ENCODE measurements at places on chromosomes 16 and 17.
A peak's percentile ranks its signal among the peaks of the same experiment; 100 is the strongest.

DNA sequence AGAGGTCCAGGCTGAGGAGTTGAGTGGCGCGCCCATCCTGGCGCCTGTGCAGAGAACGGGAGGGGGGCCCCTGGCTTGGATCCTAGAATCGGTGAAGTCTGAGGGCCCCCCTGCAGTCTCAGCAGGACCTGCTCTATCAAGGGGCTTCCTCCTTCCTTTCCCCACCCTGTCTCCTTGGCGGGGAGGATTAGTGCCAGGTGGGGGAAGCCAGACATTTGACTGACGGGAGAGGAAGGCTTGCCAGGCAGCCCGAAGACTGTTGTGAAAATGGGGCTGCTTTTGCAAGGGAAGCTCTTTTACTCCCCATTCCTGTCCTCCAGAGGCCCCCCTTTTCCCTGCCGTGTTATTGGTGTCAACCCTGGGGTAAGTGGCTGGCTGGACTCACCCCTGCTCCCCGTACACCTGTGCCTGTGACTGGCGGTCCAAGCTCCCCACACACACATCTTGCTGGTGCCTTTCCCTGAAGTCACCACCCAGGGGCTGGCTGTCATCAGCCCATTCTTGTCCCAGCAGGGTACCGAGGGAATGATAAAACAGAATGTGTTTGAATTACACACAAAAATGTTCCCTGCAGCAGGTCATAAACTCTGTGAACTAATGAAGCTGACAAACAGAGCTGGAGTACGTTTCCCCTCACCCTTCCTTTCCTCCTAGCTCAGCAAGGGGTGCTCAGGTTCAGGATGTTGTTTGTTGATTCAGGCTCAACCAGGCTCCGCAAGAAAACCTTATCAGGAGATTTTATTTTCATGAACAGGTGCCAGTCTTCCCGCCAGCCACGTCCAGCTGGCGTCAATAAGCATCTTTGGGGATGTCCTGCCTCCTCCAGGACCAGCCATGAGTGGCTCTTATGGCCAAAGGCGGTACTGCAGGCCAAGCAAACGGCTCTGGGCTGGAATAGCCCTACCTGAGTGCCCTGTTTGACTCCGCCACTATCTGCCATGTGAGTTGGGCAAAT is 4.4 kb upstream of the ARMC7 start:
- DNase-seq = no peak

DNA sequence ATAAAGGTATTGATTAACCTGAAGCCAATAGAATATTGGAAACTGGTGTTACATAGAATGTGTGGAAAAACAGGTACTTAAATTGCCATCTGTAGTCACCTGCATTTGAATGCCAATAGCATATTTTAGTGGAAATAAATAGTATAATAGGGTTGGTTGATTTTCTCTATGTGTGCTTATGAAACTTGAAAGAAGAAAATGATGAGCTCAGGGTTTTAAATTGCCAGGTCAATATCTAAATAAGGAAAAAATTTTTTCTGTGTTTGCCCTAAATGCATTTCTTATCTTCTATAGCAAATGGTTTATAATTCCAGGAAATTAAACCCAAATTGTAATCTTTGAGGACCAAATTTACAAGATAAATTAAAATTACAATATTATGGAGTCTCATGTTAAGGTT is 626.6 kb downstream of the CDH8 start:
- DNase-seq = no peak

GRCh38 chr17:75723171-75723930 is 2.1 kb downstream of the ITGB4 start:
- no peak for DNase-seq

DNA sequence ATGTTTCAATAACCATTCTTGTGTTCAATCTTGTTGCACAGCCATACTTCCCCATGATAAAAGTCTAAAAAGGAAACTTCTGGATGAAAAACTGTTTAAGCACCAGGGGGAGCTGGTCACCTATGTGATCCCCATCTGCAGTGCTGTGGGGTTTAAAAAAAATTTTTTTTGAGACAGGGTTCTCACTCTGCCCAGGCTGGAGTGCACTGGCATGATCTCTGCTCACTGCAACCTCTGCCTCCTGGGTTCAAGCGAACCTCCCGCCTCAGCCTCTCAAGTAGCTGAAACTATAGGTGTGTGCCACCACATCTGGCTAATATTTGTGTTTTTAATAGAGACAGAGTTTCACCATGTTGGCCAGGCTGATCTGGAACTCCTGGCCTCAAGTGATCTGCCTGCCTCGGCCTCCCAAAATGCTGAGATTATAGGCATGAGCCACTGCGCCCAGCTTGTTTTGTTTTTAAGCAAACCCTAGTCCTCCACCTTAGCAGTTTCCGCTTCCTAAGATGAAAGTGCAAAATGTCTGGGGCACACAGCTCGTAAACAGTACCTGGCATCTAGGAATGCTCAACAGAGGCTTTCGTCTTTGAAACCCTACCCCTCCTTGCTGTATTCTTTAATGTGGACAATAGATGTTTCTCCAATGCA is 25.4 kb downstream of the DNAJA2 start:
- peak; percentile 14 for DNase-seq

DNA sequence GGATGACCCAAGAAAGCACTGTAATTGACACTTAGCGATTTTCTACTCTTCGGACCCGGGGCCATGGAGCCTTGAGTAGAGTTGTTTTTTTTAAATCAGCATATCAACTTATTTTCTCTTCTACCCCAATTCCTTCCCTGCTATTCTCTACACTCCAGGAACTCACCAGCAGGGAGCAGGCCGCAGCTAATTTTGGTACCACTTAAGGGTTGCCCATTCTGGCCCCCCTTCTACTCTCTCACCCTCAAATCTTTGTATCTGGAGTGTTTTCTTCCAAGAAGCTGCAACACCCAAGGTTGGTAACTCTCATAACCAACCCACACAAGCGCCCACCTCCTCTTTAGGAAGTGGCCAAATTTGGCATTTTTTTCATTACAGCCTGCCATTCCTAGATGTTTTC is 5.5 kb upstream of the ERAL1 start:
- DNase-seq = no peak

DNA sequence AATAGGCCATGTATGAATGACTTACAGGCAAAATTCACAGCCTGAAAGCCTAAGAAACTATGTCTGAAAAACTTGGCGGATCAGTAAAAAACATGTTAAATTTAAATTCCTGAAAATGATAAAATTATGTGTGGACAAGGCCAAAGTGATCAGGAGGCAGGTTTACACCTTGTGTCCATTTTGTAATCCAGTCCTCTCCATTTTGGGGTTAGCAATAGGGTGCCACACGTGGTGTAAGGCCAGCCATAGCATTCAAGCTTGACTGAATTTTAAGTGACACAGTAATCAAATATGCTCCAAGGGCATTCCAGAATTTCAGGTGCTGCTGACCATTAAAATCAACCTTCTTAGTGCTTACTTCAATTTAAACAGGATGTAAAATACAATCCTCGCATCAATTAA is 2.7 kb downstream of the RNF43 start:
- DNase-seq = no peak

DNA sequence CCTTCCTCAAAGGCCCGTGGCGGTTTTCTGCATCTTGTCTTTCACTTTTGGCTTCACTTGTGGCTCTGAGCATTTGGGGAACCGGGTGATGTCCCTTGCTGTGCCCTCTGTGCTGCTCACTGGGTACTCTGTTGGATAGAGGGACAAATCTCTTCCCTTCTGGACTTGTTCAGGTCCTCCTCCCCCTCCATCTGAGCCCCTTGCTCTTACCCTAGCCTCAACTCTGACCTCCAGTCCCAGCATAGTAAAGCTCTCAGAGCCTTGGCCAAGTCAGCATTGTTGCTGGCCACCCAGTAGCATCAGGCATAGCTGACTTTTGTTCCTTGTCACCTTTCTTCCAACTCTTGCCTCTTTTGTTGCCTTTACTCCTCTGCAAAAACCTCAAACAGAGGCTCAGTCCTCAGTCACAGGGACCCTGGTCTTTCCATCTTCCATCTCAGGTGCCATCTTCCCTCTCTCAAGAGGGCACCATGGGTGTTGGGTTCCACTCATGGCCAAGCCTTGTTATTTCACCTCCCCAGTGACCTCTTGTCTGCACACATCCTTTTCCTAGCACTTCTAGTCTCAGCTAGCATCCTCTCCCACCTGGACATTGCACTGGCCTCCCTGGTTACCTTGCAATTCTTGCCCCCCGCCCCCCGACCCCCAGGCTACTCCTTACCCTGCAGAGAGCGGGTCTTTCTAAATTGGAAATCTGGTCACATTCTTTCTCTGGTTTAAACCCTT is 393 bp upstream of the PSMB10 start:
- DNase-seq = peak; percentile 65

All from stimulated activated CD4-positive, alpha-beta T cell treated with anti-CD3 and anti-CD28 coated beads, Interleukin-4, amount 100 ng/mL, for 48 hours (primary cell).